ENCODE measurements at places on chromosomes 16 and 17. TPM values are rescaled to one million over a fixed set of nuclear protein-coding genes. Genes with fewer than 3 reads are reported as not detected.

The HP gene
- 5.7 TPM for polyA plus RNA-seq

DNA sequence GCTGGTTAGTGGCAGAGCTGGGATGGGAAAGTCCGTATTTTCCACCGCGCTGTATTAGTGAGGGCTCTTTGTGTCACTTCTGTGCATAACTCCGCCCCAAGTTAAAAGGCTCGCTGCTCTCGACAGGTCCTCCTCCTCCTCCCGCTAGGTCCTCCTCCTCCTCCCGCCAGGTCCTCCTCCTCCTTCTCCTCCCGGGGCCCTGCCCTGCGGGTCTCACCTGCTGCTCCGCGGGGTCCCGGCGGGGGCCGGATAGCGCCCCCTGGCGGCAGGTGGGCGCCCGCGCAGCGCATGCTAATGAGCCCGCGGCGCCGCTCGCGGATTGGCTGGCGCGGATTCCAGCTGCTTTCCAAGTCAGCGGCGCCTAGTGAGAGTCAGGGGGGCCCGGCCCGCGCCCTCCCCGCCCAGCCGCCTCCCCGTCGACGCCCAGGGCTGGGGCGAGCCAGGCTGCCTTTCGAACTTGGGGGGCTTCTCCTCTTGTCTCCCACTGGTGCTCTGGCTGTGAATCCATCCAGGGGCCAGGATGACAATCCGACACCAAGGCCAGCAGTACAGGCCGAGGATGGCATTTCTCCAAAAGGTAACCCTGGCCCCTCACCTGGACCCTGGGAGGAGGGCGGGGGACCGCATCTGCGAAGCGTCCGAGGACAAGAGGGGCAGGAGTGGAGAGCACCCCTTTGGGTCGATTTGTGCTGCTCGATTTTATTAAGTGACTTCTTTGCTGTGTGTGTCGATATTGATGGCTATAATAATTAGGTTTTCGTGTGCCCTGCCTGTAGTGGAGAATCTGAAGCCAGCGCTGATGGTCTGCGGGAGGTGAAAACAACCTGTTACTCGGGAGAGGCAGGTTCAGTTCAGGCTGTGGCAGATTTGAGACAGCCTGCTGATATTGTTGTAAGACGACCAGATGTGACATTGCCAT is at the start of gene RGS9:
Gene RGS9, plus strand, starts transcription at position 350 of the 919 bp plus-strand sequence. Its CDS starts 171 bp downstream, at position 521.
- DNase-seq: peak; percentile 70
- H3K4me1 ChIP-seq: peaks cover 11% of the 10 kb centered on the region
- no peak within 1 kb of the TSS for H3K27ac ChIP-seq
- H3K27me3 ChIP-seq: peaks cover 30% of the 10 kb centered on the region
- no peaks in the 10 kb centered on the region for H3K36me3 ChIP-seq

GRCh38 chr16:47592232-47592631 is 131.1 kb downstream of the PHKB start:
- no peaks in the 10 kb centered on the region for H3K4me1 ChIP-seq
- H3K4me3 ChIP-seq: no peak overlapping the region
- DNase-seq: no peak
- peak overlapping the region; percentile 21 for H3K27ac ChIP-seq
- H3K36me3 ChIP-seq: peaks cover 78% of the 10 kb centered on the region

GRCh38 chr16:79962962-79963361 is 362.4 kb upstream of the MAF start:
- DNase-seq: no peak
- no peaks in the 10 kb centered on the region for H3K27me3 ChIP-seq
- peaks cover 3% of the 10 kb centered on the region for H3K4me1 ChIP-seq
- no peak overlapping the region for H3K4me3 ChIP-seq
- H3K36me3 ChIP-seq: no peaks in the 10 kb centered on the region

DNA sequence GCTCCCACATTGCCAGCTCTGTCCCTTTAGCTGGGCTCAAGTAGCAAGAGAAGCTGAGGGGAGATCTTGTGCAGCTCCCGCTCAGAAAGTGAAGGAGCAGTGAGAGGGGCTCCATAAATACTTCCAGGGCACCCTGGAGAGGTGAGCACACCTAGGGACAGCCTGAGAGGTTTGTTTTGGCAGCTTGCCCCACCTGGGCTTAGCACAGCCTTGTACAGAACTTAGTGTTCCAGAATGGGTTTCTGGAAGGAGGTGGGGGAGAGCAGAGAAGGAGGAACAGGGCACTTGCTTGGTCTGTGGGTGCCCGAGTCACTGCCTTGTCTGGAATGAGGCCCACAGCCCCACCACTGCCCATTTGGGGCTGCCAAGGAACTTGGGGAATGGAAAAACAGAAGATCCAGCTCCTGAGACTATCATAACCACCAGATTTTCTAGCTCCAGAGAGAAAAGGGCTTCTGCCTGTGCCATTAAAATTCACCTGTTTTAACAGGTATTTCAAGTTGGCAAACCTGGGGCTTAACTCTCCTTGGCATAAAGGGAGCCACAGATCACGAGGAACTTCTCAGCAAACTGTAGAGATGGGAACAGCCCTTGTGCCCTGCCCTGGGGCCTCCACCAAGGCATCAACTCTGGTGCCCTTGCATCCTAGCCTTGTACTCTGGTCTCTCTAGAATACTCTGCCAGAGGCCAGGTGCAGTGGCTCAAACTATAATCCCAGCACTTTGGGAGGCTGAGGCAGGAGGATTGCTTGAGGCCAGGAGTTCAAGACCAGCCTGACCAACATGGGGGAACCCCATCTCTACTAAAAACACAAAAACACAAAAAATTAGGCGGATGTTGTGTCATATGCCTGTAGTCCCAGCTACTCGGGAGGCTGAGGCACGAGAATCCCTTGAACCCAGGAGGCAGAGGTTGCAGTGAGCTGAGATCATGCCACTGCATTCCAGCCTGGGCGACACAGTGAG is 1.9 kb downstream of the PRR15L start:
- no peak overlapping the region for H3K27ac ChIP-seq
- H3K4me3 ChIP-seq: no peak overlapping the region
- H3K4me1 ChIP-seq: peaks cover 15% of the 10 kb centered on the region
- no peaks in the 10 kb centered on the region for H3K36me3 ChIP-seq

DNA sequence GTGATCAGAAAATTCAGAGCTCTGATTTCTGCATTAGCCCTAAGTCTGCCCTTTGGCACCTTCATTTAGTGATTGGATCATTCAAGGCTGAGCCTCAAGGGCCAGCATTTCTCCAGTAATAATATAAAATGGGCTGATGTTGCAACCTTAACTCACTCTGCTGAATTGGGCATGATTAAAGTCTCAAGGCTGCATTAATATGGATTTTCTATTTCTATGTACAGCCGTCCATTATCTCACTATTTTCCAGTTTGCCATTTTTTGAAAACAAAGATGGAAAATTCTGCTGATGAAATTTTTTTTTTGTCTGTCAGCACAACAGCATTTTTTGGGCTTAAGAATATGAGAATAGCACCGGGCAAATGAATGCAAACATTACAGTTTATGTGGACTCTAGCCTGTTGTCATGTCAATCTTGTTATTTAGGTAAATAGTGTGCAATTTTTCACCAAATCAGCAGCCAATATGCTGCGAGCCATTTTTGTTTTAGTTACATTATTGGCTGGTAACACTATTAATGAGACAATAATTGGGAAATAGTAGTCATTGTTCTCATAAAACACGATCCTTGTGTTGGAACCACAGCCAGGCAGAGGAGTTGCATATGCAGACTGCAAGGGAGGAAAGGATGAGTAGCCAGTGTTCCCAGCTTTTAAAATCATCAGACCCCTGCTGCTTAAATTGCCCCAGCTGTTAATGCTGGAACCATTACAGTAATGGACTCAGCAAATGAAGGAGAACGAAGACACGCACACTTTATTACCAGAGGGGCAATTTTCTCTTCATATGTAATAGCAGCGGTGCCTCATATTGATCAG is 10.5 kb downstream of the FTO start:
- peaks cover 5% of the 10 kb centered on the region for H3K4me1 ChIP-seq
- no peaks in the 10 kb centered on the region for H3K27me3 ChIP-seq
- no peak overlapping the region for H3K4me3 ChIP-seq
- H3K27ac ChIP-seq: no peak overlapping the region
- DNase-seq: no peak
- no peaks in the 10 kb centered on the region for H3K36me3 ChIP-seq

DNA sequence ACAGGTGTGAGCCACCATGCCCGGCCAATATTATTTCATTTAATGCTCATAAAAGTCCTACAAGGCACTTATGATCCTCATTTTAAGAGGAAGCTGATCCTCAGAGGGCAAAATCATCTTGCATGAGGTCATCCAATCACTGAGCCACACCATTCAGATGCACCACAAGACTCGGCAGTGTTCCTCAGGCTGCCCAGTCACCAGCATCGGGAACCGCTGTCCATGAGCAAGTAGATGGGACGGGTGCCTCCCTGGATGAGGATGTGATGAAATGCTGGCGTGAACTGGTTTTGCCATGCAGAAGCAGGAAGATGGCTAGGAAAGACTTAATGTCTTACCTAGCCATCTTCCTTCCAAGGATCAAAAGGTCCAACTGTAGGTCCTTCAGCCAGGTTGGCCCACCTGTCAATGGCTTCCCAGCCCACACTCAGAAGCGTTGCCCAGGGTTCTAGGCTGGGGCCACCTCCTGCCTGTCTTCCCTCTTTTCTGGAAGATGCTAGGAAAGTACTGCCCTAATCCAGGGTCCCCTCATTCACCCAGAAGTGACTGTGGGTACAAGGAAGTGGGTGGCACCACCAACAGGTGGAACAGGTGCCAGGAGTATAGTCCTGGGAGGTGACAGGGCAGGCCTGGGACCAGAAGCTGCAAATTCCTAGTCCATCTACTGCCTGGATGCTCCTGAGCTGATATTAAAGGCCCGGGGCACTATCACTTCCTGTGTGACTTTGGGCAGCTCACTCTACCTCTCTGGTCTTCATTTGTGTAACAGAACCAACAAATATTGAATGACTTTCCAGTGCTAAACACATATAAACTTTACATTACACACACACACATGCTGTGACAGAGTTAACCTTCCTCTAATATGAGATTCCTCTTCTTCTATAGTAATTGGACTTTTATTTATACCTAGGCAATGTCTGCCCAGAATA is 32.2 kb upstream of the CRYBA1 start:
- no peaks in the 10 kb centered on the region for H3K36me3 ChIP-seq
- H3K4me1 ChIP-seq: peaks cover 37% of the 10 kb centered on the region
- peak overlapping the region; percentile 1 for H3K27ac ChIP-seq
- no peak overlapping the region for H3K4me3 ChIP-seq

GRCh38 chr17:16297367-16298139 is 55.7 kb downstream of the CENPV start:
- peaks cover 3% of the 10 kb centered on the region for H3K4me1 ChIP-seq
- no peaks in the 10 kb centered on the region for H3K27me3 ChIP-seq
- H3K27ac ChIP-seq: no peak overlapping the region
- no peaks in the 10 kb centered on the region for H3K36me3 ChIP-seq

DNA sequence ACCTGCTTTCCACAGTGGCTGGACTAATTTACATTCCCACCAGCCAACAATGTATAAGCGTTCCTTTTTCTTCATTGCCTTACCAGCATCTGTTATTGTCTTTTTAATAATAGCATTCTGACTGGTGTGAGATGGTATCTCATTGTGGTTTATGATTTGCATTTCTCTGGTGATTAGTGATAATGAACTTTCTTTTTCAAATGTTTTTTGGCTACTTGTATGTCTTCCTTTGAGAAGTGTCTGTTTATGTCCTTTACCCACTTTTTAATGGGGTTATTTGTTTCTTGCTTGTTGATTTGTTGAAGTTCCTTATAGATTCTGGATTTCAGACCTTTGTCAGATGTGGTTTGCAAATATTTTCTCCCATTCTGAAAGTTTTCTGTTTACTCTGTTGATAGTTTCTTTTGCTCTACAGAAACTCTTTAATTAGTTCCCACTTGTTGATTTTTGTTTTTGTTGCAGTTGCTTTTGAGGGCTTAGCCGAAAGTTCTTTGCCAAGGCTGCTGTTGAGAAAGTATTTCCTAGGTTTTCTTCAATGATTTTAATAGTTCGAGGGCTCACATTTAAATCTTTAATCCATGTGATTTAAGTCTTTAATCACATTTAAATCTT is 26.8 kb downstream of the ITGAM start:
- no peak overlapping the region for H3K4me3 ChIP-seq
- no peak overlapping the region for H3K27ac ChIP-seq
- DNase-seq: no peak
- no peaks in the 10 kb centered on the region for H3K27me3 ChIP-seq
- H3K4me1 ChIP-seq: no peaks in the 10 kb centered on the region
- peaks cover 71% of the 10 kb centered on the region for H3K36me3 ChIP-seq

GRCh38 chr17:19724501-19725420 is 8.4 kb upstream of the SLC47A2 start:
- H3K27ac ChIP-seq: peak overlapping the region; percentile 91
- H3K27me3 ChIP-seq: no peaks in the 10 kb centered on the region
- DNase-seq: peak; percentile 94
- peaks cover 47% of the 10 kb centered on the region for H3K4me1 ChIP-seq
- H3K36me3 ChIP-seq: no peaks in the 10 kb centered on the region

Data from CD14-positive monocyte (primary cell).